ENCODE measurements at places on chromosomes 5 and 9.

GRCh38 chr9:94623253-94623652 is 16.1 kb downstream of the FBP1 start:
- peak; percentile 29 for DNase-seq

- DNase-seq: no peak
Observed at GRCh38 chr9:87035879-87036278, 88.6 kb upstream of the GAS1 start.

DNA sequence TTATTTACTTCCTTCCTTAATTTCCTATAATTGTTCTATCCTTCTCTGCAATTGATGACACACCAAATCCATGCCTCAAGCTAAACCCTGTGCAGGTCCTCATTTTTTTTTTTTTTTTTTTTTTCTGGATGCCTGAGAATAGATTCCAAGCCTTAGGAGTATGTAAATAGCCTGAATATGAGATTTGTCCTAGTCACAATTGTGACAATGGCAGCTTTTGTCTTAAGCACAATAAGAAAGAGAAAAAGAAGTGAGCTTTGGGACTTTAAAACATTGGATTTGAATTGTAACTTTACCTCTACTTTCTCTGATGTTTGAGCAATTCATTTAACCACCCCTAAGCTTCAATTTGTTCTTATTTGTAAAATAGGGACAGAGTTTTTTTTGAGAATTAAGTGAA is 280.5 kb downstream of the TUSC1 start:
- DNase-seq: no peak

- no peak for DNase-seq
Observed at GRCh38 chr5:125639858-125640257, 783.4 kb upstream of the GRAMD2B start.

- DNase-seq: no peak
Observed at GRCh38 chr5:111016801-111017200, 54.7 kb upstream of the TSLP start.

- no peak for DNase-seq
Observed at GRCh38 chr5:160651692-160652645, 200.0 kb downstream of the ATP10B start.

GRCh38 chr5:123092696-123093095 is 3.7 kb downstream of the PRDM6 start:
- no peak for DNase-seq

DNA sequence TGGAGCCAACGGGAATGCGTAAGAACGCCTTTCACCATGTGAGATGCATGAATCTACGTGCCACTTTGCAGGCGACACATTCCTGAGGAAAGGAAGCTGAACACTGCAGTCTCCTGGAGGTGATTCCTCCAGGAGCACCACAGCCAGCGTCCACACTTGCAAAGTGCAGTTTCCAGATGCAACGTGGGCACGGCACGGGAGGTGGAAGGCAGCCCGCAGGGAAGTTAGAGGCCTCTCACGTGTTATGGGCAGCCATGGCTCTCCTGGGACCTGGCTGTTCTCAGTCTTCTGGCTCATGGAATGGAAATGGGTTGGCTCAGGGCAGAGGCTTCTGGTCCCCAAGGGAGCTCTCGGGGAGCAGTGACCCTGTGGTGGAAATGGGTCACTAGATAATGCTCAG is 381.0 kb upstream of the IRX4 start:
- DNase-seq: no peak

DNA sequence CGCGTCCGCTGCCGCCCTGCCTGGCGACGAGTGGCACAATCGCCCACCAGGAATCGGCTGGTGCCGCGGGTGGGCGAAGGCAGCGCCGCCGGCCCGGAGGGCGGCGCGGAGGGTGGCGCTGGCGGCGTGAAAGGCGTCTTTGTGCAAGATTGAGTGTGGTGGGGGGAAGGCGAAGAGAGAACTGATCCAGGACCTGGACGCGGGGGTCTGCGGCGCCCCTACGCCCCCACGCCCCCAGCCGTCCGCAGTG is 4.6 kb upstream of the RGMB start:
- no peak for DNase-seq

- no peak for DNase-seq
Observed at GRCh38 chr5:101346906-101347305, 443.8 kb upstream of the ST8SIA4 start.

DNA sequence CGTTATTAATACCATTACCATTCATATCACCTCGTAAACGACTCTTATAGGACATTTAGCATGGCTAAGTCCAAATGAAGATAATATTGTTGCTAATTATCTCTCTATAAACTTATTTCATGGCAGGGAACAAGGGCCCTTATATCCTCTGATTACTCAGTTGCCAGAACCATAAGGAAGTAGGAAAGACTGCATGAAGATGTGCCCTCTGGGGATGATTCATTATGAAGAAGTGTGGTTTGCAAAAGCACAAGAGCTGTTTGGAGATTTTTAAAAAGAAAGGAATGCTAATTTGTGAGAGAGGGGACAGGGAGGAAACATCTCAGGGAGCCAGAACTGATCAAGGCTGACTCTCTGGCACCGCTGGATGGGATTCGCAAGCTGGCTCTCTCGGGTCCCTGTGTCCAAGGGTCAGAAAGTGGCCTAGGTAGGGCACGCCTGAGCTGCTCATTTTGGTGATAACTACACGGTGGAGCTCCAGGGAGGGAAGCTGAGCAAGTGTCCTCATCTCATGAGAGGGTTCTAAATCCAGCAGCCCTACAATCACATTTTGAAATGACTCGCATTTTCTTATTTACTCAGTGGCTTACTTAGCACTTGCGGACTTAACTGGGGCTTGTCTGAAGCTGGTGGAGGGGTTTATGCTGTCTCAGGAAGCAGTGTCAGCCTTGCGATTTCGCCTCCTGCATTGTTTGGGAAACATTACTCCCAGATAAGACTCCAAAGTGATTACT is 136.8 kb downstream of the C5orf15 start:
- DNase-seq: no peak

DNA sequence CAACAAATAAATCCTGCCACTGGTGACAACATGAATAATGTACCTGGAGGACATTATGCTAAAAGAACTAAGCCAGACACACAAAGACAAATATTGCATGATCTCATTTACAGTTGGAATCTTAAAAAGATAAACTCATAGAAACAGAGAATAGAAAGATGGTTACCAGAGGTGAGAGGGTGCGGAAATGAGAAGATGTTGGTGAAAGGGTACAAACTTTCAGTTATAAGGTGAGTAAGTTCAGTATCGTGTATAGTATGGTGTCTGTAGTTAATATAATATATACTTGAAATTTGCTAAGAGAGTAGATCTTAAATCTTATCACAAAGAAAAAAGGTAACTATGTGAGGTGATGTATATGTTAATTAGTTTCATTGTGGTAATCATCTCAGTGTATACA is 63.3 kb downstream of the PRRC1 start:
- DNase-seq: no peak

DNA sequence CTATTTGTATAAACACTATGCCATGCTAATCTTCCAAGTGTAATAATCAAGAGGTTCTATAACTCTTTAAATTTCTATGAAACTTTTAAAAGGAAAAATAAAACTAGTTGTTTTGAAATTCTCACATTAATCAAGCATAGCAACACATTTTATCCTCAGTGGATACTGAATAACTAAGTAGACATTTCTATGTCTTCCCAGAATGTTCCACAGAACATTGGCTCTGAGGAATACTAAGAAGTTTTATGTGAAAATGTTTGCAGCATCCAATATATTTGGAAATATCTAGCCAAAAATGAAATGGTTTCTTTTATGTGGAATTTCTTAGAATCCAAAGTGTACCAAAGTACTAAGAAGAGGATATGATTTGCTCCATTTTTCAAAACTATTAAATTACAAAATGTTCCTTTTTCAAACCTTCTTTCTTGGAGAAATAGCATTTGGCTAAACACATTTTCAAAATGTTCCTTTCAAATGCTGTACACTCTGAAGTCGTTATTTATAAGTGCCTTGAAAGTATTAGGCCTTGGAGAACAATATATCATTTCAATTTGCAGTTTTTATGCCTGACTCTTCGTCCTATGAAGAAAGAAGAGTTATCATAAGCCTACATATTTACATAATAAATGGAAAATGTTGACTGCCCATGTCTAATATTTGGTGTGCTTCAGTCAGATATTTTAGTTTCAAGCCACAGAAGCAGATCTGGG is 175.6 kb upstream of the COX7C start:
- no peak for DNase-seq

- DNase-seq: no peak
Observed at GRCh38 chr5:111043712-111044506, 27.6 kb upstream of the TSLP start.

DNA sequence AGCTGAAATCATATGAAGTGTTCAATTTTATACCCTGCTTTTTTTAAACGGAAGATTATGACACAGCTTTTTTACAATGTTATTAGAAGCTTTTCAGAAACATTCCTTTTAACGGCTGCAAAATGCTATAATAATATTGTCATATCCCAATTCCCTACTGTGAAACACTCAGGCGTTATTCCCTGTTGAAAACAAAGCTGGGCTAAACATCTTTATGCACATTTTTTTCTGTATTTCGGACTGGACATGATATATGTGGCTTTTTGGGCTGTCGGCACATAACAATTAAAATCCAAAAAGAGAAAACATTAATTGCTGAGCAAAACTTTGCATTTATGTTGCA is 12.0 kb upstream of the CTSL start:
- DNase-seq: no peak

DNA sequence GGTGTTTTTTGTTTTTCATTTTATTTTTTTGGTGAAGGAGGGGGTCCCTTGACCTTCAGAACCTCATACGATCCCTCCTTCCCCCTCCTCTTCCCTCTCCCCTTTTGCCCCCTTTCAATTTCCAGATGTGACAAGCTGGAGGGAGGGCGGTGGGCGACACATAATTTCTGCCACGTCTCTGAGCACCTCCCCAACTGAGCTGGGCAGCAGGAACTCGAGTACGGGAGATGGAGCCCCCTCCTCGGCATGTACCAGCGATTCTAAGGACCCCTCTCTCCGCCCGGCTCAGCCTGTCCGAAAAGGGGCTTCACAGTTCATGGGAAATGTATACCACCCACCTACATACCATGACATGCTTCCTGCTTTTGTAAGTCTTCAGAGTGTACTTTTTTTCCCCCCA is 52.4 kb downstream of the PRRC2B start:
- DNase-seq: no peak

GRCh38 chr9:22079873-22080341 is 70.8 kb upstream of the CDKN2B start:
- peak; percentile 74 for DNase-seq

DNA sequence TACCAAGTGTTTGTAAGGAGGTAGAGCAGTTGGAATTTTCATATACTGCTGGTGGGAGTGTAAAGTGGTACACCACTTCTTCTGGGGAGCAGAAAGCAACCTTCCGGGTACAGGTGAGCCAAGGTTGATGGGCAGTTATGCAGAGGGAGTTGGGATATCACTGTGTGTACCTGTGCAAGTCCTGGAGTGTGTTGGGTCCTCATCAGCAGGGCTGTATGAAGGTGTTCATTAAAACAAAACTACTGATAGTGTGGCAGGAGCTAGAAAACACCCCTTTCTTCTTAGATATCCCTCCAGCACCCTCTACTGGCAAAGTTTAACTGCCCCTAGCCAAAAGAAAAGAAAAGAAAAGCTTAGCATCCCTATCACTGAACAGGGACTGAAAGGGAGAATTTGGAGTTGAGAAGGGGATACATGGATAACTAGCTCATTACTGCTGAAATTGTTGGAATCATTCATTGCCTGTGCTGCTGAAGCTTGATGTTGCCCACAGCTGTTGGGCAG is 10.7 kb downstream of the MARCHF6 start:
- DNase-seq: no peak

GRCh38 chr9:38686933-38687332 is 33.0 kb downstream of the FAM240B start:
- DNase-seq: no peak

GRCh38 chr5:37739817-37740261 is 100.0 kb downstream of the GDNF start:
- no peak for DNase-seq

DNA sequence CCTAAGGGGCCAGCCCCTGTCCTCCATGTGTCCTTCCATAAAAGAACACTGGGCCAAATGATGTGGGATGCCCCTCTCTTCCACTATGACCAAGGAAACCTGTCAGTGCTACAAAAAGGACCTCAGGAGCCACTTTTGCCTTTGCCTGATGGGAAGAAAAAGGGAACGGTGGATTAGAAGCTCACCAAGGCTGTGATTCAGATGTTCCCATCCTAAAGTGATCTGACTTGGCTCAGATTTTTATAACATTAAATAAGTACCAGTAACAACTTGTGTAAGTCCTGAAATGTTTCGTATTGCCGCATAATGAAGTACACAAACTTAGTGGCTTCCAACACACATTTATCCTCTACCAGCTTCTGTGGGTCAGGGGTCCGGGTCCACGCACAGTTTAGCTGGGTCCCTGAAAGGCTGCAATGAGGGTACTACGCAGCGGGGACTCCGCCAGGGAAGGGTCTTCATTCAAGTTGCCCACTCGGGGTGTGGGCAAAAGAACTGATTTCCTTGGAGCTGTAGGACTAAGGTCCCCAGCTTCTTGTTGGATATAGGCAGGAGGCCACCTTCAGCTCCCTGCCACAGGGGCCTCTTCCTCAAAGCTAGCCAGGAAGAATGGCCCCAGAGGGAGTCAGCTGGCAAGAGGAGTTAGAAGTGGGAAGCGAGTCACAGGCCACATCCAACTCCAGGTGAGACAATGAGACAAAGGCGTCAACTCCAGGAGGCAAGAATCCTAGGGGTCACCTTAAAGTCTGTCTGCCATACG is 60.4 kb downstream of the RAPGEF1 start:
- no peak for DNase-seq

- DNase-seq: no peak
Observed at GRCh38 chr5:55227664-55228430, 732 bp upstream of the MCIDAS start.

DNA sequence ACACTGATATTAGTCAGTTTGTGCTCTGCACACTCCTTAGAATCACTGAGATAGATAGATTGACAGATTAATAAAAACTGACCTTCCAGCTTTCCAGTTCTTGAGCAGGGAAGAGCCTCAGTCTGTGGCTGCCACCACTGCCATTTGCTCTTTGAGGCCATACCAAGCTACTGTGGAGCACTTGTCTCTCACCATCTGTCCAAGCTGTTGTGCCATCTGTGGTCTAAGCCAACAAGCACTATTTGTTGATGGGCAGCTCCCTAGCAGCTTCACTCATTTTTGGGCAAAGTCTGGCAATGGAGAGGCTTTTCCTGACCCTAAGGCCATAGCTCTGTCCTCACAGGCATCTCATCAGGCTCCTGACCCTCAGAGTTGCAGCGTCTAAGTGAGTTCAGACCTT is 30.4 kb downstream of the HTR1A start:
- no peak for DNase-seq

GRCh38 chr9:128742401-128742800 is 18.5 kb upstream of the ZDHHC12 start:
- no peak for DNase-seq

DNA sequence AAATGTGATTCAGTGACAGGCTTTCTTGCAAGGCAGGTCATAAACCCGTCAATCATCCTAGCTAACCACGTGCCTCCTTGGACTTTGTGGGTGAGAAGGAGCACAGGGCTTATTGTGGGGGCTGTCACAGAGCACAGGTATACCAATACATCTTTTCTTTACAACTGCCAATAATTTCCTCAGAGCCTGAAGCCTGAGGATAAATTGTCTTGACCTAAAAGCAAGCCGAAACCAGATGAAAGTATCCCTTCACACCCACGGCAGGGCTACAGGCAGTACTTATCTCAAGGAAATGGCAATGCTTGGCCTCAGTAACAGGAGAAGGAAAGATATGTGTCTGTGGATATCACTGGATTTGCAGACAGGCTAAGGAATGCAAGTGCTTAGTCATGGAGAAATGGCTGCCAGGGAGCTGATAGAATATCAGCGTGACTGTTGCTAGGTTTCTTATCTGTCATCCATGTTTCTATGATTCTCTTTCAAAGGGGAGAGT is 90.3 kb upstream of the ZNF366 start:
- DNase-seq: no peak

Data from stimulated activated CD4-positive, alpha-beta T cell treated with anti-CD3 and anti-CD28 coated beads, Interleukin-1b, Interleukin-23, amount 100 ng/mL, for 48 hours (primary cell).